ENCODE measurements at places on chromosomes 7 and 10.

DNA sequence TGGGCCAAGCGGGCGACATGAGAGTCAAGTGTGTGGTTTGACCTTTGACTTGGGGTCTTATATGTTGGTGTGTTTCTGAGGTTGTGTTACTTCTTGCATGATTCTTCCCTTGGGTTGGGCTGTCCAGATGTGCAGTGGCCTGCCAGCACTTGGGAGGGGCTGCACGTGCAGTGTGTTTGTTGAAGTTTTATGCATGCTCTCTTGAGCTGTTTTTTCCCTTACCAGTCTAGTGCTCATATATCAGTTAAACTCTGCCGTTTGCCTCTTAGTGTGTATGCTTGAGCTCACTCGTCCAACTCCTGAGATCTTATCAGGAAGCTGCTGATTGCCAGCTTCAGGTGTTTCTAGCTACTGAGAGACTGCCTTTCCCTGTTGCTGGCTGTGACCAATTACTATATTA lies 23.1 kb downstream of the SP4 start:
- no peak for DNase-seq

DNA sequence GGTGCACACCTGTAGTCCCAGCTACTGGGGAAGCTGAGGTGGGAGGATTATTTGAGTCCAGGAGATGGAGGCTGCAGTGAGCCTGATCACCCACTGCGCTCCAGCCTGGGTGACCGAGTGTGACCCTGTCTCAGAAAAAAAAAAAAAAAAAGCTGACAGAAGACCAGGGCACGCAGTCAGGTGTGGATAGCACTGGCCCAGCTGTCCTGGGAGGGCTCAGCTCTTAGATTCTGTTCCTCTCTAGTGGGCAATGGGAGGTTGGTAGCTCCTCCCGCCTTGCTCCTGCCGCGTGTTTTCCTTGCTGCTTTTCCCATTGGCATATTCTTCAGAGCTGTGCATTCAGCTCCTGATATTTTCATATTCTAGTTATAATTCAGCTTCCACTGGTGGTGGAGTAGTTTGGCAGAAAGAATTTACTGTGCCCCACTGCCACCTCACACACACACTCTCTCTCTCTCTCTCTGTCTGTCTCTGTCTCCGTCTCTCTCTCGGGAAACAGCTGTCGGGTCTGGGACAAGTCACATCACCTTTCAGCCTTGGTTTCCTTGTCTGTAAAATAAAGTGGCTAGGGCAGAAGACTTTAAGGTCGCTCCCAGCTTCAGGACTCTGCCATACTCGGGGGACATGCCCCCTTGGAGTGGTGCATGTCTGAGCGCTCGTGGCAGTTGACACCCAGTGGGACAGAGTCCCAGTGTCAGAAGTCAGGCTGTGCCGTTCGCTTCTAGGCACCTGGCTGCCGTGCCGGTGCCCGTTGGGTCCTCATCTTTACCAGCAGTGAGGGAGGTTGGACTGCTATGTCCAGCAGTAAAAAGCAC lies 25.9 kb upstream of the ANKRD2 start:
- no peak for DNase-seq

DNA sequence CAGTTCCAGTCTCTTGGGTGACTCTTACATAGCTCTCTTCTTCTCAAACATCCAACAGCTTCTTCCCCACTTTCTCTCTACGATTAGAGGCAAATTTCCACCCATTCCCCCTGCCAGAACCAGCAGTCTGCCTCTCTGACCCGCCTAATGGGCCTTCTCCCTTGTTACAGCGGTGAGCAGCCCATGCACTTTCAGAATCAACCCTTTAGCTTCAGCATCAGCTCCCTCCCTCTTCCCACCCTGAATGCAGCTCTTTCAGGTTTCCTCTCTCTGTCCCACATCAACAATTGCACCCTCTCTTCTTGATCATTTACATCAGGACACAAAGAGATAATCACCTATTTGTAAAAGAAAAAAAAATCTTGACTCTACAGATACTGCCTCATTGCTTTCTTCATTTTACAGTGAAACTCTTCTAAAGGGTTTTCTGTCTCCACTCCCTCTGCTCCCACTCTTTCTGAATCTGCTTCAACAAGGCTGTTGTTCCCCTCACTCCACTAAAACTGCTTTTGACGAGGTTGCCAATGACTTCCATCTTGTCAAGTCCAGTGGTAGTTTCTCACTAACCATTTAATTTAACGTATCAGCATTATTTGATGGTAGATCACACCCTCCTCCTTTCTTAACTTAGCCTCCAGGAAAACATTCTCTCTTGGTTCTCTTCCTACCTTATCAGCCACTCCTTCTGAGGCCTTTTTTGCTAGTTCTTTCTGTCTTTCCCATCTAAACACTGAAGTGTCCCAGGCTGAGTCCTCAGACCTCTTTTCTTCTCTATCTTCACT lies 106.6 kb downstream of the NPY start:
- DNase-seq = no peak

DNA sequence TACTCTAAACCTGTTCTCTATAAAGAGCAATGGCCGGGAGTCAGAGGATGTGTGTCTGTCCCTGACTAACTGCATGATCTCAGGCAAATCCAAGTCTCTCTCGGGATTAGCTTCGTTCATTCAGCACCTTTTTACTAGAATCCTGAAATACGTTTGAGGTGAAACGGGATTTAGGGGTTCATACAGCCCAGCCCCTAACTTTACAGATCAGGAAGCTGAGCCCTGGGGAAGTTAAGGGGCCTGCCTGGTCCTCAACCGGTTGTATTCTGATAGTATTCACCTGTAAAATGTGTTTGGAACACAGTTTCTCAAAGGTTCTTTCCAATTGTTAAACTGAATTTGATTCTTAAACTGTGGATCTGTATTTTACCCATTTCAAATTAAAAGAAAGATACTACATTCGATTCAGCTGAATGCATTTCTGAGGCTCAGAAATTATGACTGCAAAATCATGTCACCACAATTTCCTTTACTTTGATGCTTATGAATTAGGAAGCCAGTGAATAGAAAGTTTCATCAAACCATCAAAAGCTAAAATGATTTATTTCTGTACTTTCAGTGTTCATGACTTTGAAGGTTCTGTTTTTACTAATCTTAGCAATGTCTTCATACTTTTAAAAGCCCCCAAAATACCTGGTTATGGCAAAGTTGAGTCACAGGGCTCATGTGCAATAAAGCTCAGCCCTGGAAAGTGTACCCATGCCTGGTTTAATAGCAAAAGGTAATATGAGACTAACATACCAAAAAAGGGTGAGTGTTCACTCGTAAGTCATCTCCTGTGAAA lies 28.9 kb upstream of the EZH2 start:
- DNase-seq = peak; percentile 74

GRCh38 chr7:52940481-52940880 lies 95.0 kb upstream of the POM121L12 start:
- DNase-seq = no peak

GRCh38 chr10:110613996-110614495 lies 30.1 kb upstream of the RBM20 start:
- no peak for DNase-seq

DNA sequence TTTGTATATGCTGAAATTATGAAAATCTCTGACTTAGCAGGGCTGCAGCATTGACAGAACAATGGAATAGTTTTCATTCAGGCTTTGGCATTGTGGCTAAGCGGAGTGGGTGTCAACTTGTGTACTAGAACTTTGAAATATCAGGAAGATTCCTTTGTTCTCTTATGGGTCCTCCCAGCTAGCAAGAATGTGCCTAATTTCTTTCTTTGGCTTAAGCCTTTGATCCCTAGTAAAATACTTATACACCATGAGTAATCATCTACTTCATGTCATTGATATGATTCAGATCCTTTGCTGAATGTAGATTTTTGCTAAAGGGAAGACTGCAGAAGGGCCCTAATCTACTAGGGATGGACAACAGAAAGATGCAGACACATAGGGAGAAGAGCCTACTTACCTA lies 6.2 kb downstream of the AVL9 start:
- no peak for DNase-seq

- DNase-seq = no peak
Measured at GRCh38 chr10:51706225-51706624, 6.8 kb upstream of the CSTF2T start.

GRCh38 chr7:3636131-3636860 lies 335.2 kb downstream of the SDK1 start:
- DNase-seq = no peak

GRCh38 chr7:2079332-2080059 lies 153.2 kb downstream of the MAD1L1 start:
- no peak for DNase-seq

- DNase-seq = no peak
Measured at GRCh38 chr7:157377436-157378124, 40.8 kb downstream of the DNAJB6 start.

- no peak for DNase-seq
Measured at GRCh38 chr7:36207451-36208291, 54.6 kb downstream of the EEPD1 start.

- DNase-seq = no peak
Measured at GRCh38 chr7:66055321-66055956, 20.2 kb upstream of the ASL start.

DNA sequence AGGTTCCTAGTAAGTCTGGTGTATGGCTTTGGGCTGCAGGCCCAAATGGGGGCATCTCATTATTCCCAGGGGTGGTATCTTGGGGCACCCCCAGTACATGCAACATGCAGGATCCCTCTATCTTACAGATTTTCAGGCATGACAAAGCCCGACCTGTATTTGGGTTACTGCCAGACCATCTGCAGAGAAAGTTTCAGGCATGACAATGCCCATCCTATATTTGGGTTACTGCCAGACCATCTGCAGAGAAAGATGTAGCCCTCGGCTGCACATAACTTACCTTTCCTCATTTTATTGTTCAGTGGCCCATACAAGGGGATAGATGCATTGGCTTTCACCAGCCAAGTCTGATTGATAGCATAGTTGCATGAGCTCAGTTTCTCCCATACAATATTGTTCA lies 112.2 kb upstream of the RAB18 start:
- no peak for DNase-seq

- DNase-seq = no peak
Measured at GRCh38 chr7:95169678-95170077, 154.7 kb downstream of the PON1 start.

DNA sequence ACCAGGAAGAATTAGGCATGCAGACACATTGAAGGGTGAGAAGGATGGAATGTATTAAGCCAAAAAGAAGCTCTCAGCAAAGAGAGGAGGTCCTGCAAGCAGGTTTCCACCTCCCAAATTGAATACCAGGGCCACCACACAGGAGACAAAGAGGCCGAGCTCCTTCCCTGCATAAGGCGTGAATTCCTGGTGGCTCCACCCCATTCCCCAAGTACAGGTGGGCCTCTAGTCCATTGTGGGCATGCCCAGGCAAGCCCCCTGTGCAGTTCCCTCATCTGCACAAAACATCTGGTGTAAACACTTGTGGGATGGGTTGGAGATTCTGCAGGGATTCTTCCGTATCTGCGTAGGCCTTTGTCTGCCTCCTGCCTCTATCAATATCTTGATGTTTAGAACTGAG lies 817.5 kb downstream of the NRG3 start:
- DNase-seq = no peak

DNA sequence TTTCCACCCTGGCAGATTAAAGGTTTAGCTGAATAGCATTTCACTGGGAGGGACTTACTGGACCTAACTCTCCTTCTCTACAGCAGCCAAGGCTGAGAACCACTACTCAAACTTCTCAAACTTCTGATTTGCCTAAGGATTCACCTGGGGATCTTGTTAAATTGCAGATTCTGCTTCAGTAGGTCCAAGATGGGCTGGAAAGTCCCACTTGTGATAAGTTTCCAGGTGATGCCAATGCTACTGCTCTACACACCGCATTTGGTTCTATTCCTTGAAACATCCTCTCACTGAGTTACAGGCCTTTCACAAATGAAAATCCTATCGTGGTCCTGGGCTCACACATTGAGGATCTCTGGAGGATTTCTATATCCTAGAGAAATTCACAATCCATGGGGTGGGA lies 147.9 kb downstream of the CHCHD3 start:
- no peak for DNase-seq

DNA sequence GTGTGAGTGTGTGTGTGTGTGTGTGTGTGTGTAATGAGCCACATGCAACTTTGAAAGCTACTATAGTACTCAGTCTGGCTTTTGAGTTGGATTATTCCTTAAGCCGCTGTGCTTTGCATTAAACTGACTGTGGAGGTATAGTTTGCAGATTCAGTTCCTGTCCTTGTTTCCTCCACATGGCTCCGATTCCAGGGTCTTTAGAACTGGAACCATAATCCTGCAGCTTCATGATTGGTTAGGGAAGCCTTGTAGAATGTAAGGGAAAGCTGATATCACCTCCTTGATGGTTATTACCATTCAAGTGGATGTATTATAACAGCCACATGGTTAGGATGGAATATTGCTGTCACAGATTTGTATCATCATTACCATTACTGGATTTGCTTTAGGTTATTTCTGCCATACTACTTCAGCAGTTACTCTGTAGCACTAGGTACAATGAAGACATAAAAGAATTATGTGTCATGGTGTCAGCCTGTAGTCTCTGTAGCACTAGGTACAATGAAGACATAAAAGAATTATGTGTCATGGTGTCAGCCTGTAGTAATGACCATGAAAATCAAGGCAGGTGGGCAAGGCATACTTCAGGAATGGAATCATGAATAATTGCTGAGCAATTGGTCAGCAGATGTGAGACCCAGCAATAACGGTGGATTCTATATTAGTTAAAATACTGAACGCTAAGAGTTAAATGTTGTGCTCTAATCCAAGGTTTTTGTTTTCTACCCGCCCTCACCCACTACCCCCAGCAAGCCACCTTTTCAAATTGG lies 275.1 kb upstream of the FZD1 start:
- no peak for DNase-seq

DNA sequence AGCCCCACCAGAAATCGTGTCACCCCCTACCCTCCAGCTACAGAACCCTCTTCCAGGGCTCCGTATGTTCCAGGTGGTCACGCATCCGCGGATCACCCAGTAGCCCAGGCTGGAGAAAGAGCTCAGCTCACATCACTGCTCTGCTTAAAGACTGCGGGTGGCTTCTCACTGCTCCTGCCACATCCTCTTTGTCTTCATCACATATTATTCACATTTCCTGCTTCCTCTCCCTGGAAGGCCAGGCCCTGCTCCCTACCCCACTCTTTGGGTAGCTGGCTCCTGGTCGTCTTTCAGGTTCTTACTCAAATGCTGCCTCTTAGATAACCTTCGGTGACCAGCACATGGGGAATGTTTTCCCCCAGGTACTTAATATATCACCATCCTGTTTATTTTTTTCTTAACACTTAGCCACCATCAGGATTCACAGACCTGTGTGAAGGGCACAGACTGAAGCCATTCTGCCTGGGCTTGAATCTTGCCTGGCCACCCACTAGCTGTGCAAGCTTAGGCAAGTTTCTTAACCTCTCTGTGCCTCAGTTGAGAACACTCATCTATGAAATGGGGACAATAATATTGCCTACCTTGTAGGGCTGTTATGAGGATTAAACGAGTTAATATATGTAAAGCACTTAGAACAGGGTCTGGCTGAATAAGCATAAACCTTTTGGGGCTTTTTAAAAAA lies 307.8 kb downstream of the PRPF18 start:
- DNase-seq = no peak

DNA sequence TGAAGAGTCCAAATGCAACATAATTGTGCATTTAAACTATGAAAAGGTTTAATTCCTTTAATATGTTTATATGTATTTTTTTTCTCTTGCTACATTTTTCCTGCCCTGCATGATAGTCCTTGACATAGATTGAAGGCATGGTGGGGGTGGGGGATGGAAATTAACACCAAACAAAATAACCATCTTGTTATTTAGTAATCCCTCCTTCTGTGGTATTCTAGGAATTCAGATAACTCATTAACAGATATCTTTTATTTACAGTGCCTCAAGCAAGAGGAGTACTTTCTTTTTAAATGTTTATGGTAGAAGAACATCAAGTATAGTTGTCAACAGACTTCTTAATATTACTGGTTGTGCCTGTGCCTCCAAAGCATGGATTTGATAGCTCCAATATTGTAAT lies 337.6 kb upstream of the SEMA3A start:
- DNase-seq = no peak

GRCh38 chr10:98488669-98489430 lies 42.1 kb upstream of the HPS1 start:
- DNase-seq = no peak
